Left lung (tissue), 14 donors: ENCODE measurements at places on chromosomes 11 and 22.

DNA sequence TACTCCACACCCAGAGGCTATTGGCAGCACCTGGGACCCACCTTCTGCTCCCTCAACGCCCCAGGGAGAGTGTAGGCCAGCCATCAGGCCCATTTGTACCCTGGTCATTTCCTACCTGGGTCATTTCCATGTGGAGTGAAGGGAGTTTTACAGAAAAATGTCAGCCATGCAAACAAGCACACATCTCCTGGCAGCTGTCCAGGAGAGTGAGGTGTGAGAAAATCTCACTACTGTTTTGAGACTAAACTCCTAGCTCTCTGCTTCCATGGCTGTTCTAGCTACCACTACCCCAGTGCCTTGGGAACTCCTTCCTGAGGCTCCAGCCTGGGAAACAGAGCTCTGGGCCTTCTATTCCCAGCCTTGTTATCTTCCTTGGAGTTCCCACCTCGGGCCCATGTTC, 2.8 kb upstream of the TMPRSS13 start:
- DNase-seq, result no peak

GRCh38 chr11:19687392-19687791, 25.2 kb upstream of the NAV2 start:
- no peak for DNase-seq

DNA sequence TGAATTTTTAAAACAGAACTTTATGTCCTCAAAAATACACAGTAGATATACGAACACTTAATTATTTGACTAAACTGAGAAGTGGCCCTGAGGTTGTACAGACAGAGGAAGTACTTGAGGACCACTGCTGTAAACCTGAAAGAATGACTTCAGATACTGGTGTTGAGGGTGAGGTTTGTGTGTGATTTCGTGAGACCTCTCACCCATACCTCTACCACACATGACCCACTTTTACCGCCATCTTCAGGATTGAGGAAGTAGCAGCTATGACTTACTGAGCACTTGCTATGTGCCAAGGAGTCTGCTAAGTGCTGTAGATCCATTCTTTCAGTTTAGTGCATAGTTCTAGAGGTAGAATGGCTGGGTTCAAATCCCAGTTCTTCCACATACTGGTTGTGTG, 21.9 kb downstream of the MMP13 start:
- no peak for DNase-seq

- no peak for DNase-seq
Measured at GRCh38 chr11:129637473-129637872, 178.2 kb upstream of the TMEM45B start.

GRCh38 chr22:25656724-25657123, 85.3 kb upstream of the MYO18B start:
- DNase-seq, result no peak

GRCh38 chr11:76762356-76762752, 20.8 kb upstream of the TSKU start:
- DNase-seq, result no peak

DNA sequence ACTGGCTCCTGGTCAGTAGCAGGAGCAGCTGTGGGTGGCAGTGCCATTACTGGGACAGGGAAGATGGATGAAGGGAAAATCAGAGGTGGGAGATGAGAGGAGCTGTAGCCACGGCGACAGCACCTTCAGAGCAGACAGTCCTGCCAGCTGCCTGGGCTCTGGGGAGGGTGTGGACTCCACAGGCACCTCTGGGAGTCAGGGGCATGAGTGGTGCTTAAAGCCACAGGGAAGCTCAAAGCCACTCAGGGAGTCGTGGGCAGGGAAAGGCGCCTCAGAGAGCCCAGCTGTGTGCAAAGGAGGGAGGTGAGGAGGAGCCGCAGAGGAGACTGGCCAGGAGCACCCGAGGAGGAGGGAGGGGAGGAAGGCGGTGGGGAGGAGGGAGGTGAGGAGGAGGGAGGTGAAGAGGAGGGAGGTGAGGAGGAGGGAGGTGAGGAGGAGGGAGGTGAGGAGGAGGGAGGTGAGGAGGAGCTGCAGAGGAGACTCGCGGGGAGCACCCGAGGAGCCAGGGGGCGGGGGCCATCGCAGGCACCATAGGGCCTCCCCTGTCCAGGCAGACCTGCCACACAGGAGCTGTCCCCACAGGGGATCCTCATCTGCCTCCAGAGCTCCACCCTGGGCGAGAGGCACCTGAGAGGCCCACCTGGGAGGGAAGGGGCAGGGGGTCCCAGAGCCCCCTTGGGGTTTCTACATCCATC, 977.6 kb downstream of the BRD1 start:
- peak; percentile 13 for DNase-seq

GRCh38 chr11:129610125-129610524, 205.5 kb upstream of the TMEM45B start:
- DNase-seq, result no peak

GRCh38 chr11:114193730-114194679, 102.2 kb upstream of the NNMT start:
- DNase-seq, result no peak

DNA sequence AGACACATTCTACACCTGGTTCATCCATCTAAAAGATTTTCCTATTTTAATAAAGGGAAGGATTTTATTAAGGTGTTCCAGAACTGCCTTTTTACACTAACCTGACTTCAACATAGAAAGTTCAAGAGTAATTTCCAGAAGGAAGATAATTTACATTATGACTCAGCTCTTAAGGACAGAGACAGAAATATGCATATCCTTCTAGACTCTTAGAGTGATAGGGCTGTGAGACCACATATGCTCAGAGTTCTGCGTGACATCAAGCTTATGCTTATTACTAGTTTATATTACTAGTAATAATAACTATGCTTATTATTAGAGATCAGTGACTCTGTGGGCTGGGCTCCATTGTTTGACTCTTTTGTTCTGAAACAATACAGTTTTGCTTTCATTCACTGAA, 4.6 kb downstream of the PDGFD start:
- no peak for DNase-seq

- DNase-seq, result no peak
Measured at GRCh38 chr11:60919956-60920355, 4.3 kb upstream of the TMEM132A start.

DNA sequence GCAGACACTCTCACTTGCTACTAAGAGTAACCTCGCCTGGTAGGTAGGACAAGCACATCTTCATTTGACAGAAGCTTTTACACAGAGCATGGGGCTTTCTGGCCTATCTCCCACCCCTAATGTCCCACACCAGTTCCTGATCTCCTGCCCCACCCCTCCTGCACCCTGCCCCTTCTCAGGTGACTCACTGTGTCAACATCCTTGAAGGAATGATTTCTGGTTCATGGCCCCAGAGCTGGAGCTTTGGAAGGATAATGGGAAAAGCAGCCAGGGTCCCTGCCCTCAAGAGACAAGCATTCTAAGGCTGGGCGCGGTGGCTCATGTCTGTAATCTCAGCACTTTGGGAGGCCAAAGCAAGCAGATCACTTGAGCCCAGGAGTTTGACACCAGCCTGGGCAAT, 47.2 kb downstream of the LRFN4 start:
- DNase-seq, result no peak

DNA sequence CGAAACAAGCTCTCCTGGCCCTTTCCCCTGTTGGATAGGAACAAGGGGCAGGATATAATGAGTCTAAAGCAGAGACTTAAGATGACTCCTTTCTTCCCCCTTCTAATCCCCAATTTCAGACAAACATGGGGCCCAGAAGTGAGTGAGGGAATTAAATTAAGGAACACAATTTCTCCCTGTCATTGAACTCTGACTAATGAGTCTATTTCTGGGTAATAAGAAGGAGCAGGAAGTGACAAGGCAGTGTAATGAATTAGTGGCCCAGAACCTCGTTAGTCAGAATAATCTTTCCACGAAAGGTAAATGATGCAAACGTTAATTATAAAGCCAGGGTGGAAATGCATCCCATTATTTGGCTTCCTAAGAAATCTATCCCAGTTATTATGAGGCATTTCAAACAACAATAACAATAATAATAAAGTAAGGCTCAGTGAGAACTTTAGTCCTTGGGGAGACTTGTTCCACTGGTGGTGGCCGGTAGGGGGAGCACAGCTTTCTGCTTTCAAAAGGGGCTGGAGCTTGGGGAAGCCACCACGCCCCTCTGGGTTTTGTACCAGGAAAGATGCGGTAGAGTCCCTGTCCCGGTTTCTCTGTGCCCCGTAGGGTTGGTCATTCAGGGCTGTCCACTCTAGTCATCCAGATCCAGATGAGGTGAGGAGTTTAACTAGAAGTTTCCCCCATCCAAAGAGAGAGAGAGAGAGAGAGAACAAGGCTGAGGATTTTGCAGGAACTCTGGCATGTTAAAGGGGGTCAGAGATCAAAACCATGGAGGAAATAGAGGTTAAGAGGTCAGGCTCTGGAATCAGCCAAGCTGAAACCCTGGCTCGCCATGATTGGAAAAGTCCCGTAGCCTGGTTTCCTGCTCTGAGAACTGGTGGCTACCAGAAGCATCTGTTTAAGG, 298.3 kb downstream of the NTM start:
- no peak for DNase-seq

DNA sequence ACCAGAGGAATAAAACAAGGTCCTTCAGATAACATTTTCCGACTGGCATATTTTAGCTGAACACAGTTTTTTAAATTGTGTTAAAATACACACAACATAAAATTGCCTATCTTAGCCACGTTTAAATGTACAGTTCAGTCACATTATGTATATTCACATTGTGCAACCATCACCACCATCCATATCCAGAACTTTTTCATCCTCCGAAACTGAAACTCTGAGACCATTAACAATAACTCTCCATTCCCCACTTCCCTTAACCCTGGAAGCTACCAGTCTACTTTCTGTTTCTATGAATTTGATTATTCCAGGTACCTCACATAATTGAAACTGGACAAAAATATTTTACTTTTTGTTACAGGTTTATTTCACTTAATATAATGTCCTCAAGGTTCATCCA, 213.3 kb downstream of the ETS1 start:
- no peak for DNase-seq

GRCh38 chr11:105524286-105524685, 85.6 kb upstream of the GRIA4 start:
- no peak for DNase-seq

DNA sequence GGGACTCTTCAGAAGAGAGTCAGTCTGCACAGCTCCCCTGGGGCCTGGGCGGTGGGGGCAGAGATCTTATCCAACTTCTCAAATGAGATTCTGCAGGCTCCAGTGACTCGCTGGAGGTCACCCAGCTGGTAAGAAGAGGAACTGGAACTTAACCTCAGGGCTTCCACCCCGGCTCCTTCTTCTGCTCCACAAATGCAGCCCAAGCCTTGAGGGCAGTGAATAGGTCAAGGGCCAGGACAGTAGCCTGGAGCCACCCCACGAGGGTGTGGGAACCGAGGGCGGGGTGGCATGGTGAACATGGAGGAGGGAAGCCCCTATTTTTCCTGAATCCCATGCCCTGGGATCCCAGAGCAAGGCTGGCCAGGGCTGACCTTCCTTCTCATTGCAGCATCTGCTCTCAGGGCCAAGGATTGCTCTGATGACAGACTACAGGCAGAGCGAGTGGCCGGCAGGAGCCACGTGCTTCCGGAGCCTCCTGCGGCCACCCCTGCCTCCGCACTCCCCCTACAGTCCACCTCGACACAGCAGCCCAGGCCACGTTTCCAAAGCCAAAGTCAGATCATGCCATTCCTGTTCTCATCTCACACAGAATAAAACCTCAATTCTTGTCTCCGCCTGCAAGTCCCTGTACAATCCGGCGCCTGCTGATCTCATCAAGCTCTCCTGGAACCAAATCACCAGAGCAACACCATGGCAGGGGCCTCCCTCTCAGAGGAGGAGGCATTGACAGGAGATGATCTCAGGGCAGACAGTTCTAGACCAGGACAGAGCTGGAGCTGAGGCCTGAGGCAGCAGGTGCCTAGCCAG, 21.1 kb upstream of the UPK3A start:
- DNase-seq, result peak; percentile 82

- DNase-seq, result no peak
Measured at GRCh38 chr22:35739076-35739930, 21.6 kb downstream of the APOL5 start.
